ENCODE measurements at places on chromosomes 3 and 15. TPM values are rescaled to one million over a fixed set of nuclear protein-coding genes. Genes with fewer than 3 reads are reported as not detected.

Gene DNAH1
- total RNA-seq: 0.95 TPM

Gene ADAMTS17
- 2.4 TPM for total RNA-seq

Gene GPR15
- not detected for total RNA-seq

Gene LARP6
- 73.1 TPM for total RNA-seq

Gene CYP8B1
- total RNA-seq: not detected
